ENCODE measurements at places on chromosomes 6 and 20. TPM values are rescaled to one million over a fixed set of nuclear protein-coding genes. Genes with fewer than 3 reads are reported as not detected.

Gene EGFL8
- 12.4 TPM for total RNA-seq

Gene FAM184A
- 1.9 TPM for total RNA-seq

Gene KIF25
- not detected for total RNA-seq

Gene PDYN
- total RNA-seq = not detected

Gene IL20RA
- total RNA-seq = 88.8 TPM

Gene PREX1
- total RNA-seq = 4.7 TPM

Gene LRRC73
- not detected for total RNA-seq

Gene PRPH2
- total RNA-seq = not detected

Gene SH3BGRL2
- total RNA-seq = 52.8 TPM

Gene SEL1L2
- not detected for total RNA-seq

GRCh38 chr6:12866422-12867029 is 150.0 kb downstream of the PHACTR1 start:
- H3K36me3 ChIP-seq = no peaks in the 10 kb centered on the region
- no peak for DNase-seq
- H3K4me3 ChIP-seq = no peak overlapping the region
- H3K27me3 ChIP-seq = peaks cover 32% of the 10 kb centered on the region

DNA sequence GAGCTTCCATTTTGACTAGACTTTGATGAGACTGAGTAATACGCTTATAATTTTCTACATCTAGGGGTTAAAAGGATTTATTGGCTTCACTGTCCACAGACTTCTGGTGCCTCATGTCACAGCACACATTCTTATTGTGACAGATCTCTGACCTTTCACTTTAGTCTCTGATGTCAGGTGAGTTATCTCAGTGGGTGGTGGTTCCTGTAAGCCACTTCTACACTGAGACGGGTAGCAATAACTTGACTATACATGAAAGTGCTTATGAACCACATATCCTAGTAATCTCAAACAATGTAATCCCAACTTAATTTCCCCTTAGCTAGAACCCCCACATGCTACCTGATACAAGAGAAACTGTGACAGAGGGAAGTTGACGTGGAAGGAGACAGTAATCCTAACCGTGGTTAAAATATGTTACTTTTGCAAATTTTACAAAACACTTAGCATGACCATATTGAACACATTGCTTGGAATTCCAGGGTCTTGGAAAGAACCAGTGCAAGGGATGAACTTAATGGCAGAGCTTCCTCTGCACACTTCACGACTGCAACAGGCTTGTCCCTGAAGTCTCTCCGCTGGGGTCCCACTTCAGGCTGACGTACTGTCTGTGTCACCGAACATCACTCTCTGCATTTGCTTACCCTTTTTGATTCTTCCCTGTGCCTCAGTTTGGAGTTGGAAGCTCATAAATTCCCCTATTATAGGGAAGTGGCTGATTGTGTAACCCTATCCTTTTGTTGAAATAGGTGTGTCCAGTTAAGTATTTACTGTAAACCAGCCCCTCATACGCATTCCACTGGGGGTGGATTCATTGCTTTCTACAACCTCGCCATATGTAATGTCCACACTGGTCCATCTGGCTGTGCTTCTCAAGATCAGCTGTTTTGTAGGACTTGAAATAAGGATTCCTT is 6.4 kb upstream of the TRIM40 start:
- peaks cover 18% of the 10 kb centered on the region for H3K4me1 ChIP-seq
- DNase-seq = no peak
- H3K27ac ChIP-seq = no peak overlapping the region
- peaks cover 72% of the 10 kb centered on the region for H3K27me3 ChIP-seq

- H3K27me3 ChIP-seq = no peaks in the 10 kb centered on the region
- H3K27ac ChIP-seq = no peak overlapping the region
- no peaks in the 10 kb centered on the region for H3K36me3 ChIP-seq
- H3K4me3 ChIP-seq = no peak overlapping the region
- no peak for DNase-seq
Measured at GRCh38 chr6:16633465-16633864, 127.8 kb downstream of the ATXN1 start.

DNA sequence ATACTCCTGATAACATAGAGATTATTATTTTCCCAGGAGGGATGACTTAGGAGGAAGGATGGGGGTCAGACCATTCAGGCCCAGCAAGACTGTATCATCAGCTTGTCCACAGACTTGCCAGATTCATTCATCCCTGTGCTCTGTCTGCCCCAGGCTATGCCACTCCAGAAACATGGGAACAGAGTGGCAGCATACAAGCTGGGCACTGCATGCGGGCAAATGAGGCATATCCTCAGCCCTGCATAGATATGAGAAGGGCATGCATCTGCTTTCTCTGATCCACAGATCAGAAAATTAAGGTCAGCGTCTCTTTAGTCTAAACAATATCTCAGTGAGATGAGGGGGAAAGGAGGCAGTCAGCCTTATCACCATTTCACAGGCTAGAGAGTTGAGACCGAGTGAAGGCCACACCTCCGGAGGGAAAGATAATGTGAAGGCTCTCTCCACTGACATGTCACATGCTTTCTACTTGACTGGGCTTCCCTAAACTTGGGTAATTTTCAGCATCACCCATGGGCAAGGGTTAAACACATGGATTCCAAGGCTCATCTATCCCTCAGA is 140.5 kb downstream of the TFAP2B start:
- H3K27me3 ChIP-seq = no peaks in the 10 kb centered on the region
- H3K36me3 ChIP-seq = no peaks in the 10 kb centered on the region
- no peak for DNase-seq

- H3K4me1 ChIP-seq = peaks cover 9% of the 10 kb centered on the region
- H3K36me3 ChIP-seq = no peaks in the 10 kb centered on the region
- H3K27ac ChIP-seq = no peak overlapping the region
- no peaks in the 10 kb centered on the region for H3K27me3 ChIP-seq
- H3K4me3 ChIP-seq = no peak overlapping the region
Measured at GRCh38 chr20:18852318-18852717, 38.7 kb downstream of the SCP2D1 start.

GRCh38 chr6:8392569-8392968 is 42.8 kb downstream of the SLC35B3 start:
- DNase-seq = no peak
- no peak overlapping the region for H3K27ac ChIP-seq
- H3K36me3 ChIP-seq = no peaks in the 10 kb centered on the region
- H3K4me3 ChIP-seq = no peak overlapping the region
- H3K27me3 ChIP-seq = no peaks in the 10 kb centered on the region

- no peak overlapping the region for H3K27ac ChIP-seq
- H3K36me3 ChIP-seq = no peaks in the 10 kb centered on the region
- no peaks in the 10 kb centered on the region for H3K4me1 ChIP-seq
- no peak overlapping the region for H3K4me3 ChIP-seq
Measured at GRCh38 chr20:33915726-33916331, 77.9 kb upstream of the RALY start.

GRCh38 chr6:127186889-127187288 is 68.4 kb downstream of the RSPO3 start:
- no peaks in the 10 kb centered on the region for H3K4me1 ChIP-seq
- H3K4me3 ChIP-seq = no peak overlapping the region
- H3K27ac ChIP-seq = no peak overlapping the region

- H3K27ac ChIP-seq = no peak overlapping the region
- no peak for DNase-seq
- no peaks in the 10 kb centered on the region for H3K27me3 ChIP-seq
- H3K36me3 ChIP-seq = peaks cover 18% of the 10 kb centered on the region
Measured at GRCh38 chr20:35063168-35063567, 29.4 kb downstream of the TRPC4AP start.

- DNase-seq = no peak
- no peak overlapping the region for H3K4me3 ChIP-seq
- H3K4me1 ChIP-seq = peaks cover 18% of the 10 kb centered on the region
- no peak overlapping the region for H3K27ac ChIP-seq
Measured at GRCh38 chr6:26475823-26476729, 18.3 kb downstream of the BTN2A1 start.

- no peak overlapping the region for H3K4me3 ChIP-seq
- no peaks in the 10 kb centered on the region for H3K27me3 ChIP-seq
- no peaks in the 10 kb centered on the region for H3K36me3 ChIP-seq
Measured at GRCh38 chr20:47042464-47042863, 147.8 kb downstream of the EYA2 start.

DNA sequence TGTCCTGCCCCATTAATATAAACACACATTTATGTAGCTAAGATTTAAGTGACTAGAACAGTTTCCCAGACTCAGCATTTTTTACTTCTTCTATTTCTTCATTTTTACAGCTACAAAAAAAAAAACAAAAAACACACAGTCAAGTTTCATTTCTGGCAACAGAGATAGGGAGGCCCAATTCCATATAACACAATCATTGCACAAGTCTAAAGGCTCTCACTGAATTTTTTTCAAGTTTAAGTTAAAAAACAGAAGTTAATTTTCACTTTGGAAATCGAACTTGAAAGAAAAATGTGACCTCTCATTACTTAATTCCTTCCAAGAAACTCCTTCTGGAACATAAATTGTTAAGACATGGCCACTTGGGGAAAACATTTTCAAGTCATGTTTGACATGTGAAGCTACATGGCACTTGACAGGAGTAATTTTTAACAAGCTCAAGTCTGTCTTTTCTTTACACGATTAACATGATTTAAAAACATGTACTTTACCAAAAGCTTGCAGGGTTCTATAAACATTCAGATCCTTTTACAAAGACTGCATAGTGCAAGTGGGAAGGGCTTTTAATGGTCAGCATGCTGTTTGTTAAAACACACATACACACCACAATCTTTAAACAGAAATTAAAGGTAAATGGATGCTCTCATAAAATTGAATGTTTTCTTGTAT is 100.1 kb upstream of the CCDC28A start:
- no peaks in the 10 kb centered on the region for H3K36me3 ChIP-seq
- no peak overlapping the region for H3K4me3 ChIP-seq
- DNase-seq = no peak
- H3K4me1 ChIP-seq = no peaks in the 10 kb centered on the region

GRCh38 chr6:73362869-73363536 is 545 bp downstream of the KHDC3L start:
- H3K4me1 ChIP-seq = no peaks in the 10 kb centered on the region
- H3K27ac ChIP-seq = no peak overlapping the region
- H3K27me3 ChIP-seq = no peaks in the 10 kb centered on the region
- DNase-seq = no peak
- H3K4me3 ChIP-seq = no peak overlapping the region

- no peak overlapping the region for H3K27ac ChIP-seq
- H3K36me3 ChIP-seq = no peaks in the 10 kb centered on the region
- no peak overlapping the region for H3K4me3 ChIP-seq
- DNase-seq = no peak
- peaks cover 7% of the 10 kb centered on the region for H3K4me1 ChIP-seq
Measured at GRCh38 chr6:110523451-110524021, 47.1 kb upstream of the SLC22A16 start.

DNA sequence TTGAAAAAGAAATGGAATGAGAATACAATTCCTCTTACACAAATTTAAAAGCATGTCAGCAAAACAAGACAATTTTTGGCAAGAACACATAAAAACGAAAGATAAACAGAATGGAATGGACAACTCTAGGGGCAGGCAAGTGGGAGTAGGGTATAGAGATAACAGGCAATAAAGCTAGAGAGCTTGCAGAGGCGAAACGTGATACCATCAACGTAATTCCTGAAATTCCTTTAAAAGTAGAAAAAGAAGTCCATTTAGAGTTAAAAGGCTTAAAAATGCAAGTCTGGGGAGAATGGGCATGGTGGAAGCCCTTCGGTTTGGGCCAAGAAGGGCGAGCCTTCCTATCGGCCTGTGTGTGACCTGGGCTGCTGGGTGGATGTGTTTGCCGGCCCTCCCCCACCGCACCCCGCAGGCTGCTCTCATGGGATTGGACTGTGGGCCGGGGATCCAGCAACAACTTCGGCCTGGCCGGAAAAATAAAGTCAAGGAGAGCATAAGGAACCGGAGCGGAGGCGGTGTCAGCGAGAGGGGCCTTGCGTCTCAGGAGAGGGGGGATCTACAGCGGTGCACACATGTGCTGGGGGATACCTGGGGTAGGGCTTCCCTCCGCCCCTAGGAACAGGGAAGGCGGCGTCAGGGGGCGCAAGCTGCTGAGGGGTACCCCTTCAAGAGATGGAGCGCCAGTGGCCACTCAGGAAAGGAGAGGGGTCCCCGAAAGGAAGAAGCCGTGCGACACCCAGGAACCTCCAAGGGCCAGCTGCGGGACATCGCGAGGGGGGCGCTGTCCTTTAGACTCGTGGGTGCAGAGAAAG is 4.1 kb downstream of the TMEM239 start:
- H3K27me3 ChIP-seq = peaks cover 44% of the 10 kb centered on the region
- no peak for DNase-seq
- peaks cover 17% of the 10 kb centered on the region for H3K4me1 ChIP-seq
- no peaks in the 10 kb centered on the region for H3K36me3 ChIP-seq
- no peak overlapping the region for H3K27ac ChIP-seq
- no peak overlapping the region for H3K4me3 ChIP-seq

DNA sequence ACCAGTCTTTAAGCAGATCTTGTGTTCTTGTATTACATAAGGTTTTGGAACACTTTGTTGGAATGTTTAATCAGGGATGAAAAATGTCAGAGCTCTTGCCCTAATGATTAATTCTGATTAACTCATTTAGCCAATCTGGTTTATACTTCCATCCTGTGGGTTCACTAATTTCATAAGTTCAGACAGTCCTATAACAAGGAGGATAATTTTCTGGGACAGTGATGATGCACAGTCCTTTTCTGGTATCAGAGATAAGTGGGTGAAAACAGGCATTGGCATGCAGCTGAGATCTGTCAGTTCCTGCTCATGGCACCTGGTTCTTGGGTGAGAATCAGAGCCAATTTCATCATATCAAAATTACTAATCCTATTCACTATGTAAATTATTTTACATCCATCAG is 125.0 kb upstream of the LAMA2 start:
- H3K27ac ChIP-seq = no peak overlapping the region
- H3K27me3 ChIP-seq = no peaks in the 10 kb centered on the region
- H3K4me3 ChIP-seq = no peak overlapping the region
- no peaks in the 10 kb centered on the region for H3K4me1 ChIP-seq
- no peak for DNase-seq

GRCh38 chr6:152587473-152587872 is 49.7 kb downstream of the SYNE1 start:
- H3K36me3 ChIP-seq = no peaks in the 10 kb centered on the region
- no peak overlapping the region for H3K4me3 ChIP-seq
- no peaks in the 10 kb centered on the region for H3K27me3 ChIP-seq

GRCh38 chr6:110662490-110663211 is 152.6 kb downstream of the CDK19 start:
- no peak overlapping the region for H3K4me3 ChIP-seq
- no peaks in the 10 kb centered on the region for H3K27me3 ChIP-seq
- H3K36me3 ChIP-seq = no peaks in the 10 kb centered on the region
- H3K4me1 ChIP-seq = no peaks in the 10 kb centered on the region
- H3K27ac ChIP-seq = no peak overlapping the region

- H3K27ac ChIP-seq = no peak overlapping the region
- no peaks in the 10 kb centered on the region for H3K36me3 ChIP-seq
- no peak overlapping the region for H3K4me3 ChIP-seq
- H3K4me1 ChIP-seq = no peaks in the 10 kb centered on the region
- H3K27me3 ChIP-seq = no peaks in the 10 kb centered on the region
Measured at GRCh38 chr6:118719351-118720124, 68.1 kb upstream of the CEP85L start.

DNA sequence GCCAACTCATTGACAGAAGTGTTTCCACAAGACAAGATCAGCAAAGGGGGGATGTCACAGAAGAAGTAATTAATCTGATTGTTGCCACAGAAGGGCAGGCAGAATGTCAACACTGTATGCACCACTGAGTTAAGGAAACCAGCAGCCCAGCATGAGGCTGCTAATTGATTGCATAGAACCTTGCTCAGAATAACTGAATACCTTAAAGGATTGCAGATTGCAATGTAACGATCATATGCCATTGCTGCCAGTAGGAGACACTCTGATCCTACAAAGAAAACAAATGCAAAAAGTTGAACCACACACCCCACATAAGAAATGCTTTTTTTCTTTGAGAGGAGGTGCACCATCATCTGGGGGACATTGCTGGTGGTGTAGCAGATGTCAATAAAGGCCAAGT is 13.1 kb downstream of the OR5V1 start:
- H3K36me3 ChIP-seq = no peaks in the 10 kb centered on the region
- no peak for DNase-seq
- H3K27me3 ChIP-seq = no peaks in the 10 kb centered on the region
- no peak overlapping the region for H3K4me3 ChIP-seq
- H3K4me1 ChIP-seq = no peaks in the 10 kb centered on the region

All from suprapubic skin (tissue), 4 donors.